Right ventricle myocardium superior (tissue), 1 donor: ENCODE measurements at places on chromosomes 2 and 18. TPM values are rescaled to one million over a fixed set of nuclear protein-coding genes. Genes with fewer than 3 reads are reported as not detected.

DNA sequence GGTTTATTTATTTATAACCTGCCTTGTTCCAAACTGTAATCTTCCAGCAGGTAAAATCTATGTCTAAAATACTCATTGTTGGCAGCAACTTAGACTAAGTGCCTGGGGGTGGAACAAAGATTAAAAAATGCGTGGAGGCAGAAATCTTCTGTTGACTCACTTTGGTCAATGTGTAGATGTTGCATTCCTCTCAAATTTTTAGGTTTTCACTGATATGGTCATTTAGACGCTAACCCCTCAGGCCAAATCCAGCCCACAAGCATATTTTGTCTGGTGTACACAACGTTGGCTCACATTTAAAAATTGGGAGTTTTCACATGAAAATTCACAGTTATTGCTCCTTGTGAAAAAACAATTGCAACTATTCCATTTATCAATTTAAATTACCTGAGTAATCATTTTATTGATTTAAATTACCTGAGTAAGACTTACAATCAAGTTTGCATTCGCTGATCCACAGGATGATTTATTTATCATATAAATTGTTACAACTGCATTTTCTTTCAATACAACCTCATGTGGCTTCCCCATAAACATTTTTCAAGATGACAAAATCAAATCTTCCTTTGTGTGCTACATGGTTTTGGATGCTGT is 564.2 kb downstream of the TSN start:
- DNase-seq, result no peak

DNA sequence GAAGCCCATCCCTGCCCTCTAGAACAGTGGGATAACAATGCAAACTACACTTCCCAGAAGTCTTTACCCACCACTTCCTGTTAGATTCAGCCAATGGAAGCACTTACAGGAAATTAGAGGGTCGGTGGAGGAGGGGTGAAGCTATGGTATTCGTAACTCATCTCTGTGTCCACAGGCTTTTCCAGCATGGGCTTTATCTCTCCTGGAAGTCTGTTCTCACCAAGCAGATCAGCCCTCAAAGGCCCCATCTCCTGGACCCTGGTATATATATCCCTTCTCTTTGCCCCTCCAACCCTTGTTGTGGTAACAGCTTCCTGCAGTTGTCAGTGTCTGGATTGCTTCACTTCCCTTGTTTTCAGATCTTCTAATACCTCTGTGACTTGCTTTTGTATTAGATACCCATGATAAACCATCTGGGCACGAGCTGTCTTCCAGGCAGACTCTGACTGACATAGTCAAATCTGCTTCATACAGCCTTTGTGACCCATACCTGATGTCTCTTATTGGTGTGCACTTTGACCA is 475.0 kb upstream of the POU3F3 start:
- DNase-seq, result no peak

GRCh38 chr2:233030-233429 is 30.8 kb downstream of the SH3YL1 start:
- DNase-seq, result no peak

- no peak for DNase-seq
These were observed 49.3 kb upstream of the ANKRD44 start for GRCh38 chr2:197359859-197360258.

GRCh38 chr2:187482796-187483195 is 34.7 kb upstream of the CALCRL start:
- DNase-seq, result no peak

- peak; percentile 59 for DNase-seq
These were observed 25.5 kb upstream of the PXDN start for GRCh38 chr2:1769703-1770422.

- DNase-seq, result peak; percentile 58
These were observed 55.5 kb upstream of the ANKRD62 start for GRCh38 chr18:12038082-12038638.

DNA sequence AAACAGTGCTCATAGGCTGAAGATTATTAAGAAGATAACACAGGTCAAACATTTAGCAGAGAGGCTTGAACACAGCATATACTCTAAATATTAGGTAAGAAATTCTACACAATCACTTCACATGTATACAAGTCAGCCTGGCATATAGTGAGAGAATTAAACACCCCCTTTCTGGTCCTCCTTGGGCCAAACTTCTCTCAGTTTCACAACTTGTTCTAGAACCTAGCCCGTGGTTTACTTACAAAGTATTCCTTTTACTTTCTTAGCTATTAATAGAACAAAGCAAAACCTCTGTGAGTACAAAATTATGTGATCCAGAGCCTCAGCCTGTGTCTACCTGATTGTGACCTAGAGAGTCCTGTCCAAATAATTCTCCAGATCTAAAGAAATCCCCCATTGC is 562.8 kb downstream of the TNS1 start:
- no peak for DNase-seq

DNA sequence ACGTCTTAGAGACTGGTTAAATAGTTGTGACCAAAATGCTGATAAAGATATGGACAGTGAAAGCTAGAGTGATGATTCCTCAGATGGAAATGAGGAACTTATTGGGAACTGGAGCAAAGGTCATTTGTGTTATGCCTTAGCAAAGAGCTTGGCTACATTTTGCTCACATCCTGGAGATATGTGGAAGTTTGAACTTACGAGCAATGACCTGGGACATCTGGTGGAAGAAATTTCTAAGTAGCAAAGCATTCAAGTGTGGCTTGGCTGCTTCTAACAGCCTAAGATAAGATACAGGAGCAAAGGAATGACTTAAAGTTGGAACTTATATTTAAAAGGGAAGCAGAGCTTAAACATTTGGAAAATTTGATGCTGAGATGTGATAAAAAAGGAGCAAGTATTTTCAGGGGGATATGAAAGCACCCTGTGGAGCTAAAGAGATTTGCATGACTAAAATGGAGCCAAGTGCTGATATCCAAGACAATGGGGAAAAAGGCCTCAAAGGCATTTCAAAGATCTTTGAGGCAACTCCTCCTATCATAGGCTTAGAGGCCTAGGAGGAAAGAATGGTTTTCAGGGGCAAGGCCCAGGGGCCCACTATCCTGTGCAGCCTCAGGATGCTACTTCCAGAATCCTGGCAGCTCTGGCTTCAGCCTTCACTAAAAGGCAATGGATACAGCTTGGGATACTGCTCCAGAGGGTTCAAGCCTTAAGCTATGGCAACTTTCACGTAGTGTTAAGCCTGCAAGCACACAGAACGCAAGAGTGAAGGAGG is 124.1 kb upstream of the KLHL14 start:
- no peak for DNase-seq

- no peak for DNase-seq
These were observed 74.1 kb downstream of the ATP8B1 start for GRCh38 chr18:57728941-57729511.

DNA sequence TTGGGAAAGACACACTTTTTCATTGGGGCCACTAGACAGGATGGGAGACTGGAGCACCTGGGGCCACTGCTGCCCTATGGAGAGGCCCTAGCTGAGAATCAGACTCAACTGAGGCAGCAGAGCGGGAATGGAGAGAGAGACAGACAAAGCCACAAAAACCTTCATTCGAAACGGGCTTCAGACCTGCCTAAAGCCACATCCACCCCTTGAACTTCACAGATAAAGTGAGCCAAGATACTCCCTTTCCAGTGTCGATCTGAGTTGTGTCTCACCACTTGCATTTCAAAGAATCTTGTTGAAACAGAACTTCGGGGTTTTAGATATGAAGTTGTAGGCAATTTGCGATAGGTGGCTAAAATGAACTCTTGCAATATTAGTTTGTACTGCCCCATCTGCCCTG is 11.3 kb upstream of the LDLRAD4 start:
- no peak for DNase-seq

DNA sequence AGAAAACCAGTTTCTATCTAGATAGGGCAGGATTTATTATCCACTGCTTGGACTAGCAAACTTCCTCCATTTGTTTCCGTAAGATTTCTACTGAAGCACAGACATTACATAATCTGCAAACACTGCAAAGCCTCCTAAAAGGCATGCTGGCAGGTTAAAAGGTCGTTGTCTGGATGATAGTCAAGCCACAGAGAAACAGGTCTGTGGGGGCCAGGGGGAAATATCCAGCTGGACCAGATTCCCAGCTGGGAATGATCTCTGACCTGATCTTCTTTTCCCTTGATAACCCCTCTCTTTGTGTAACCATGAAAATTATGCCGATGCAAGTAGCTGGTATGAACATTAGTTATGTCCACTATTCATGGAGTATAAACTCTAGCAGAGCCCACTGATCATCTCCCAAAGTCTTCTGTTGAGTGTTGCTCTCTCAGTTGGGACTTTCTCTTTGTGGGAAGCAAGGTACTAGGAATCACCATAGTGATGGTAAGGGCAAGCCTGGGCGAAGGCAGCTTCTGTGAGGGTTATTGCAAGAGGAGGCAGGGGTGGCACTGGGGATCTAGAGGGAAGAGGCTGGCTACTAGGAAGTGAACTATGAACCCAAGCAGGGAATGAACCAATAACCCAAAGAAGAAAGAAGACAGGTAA is 61.3 kb downstream of the GDF7 start:
- DNase-seq, result no peak

The FAP gene
- total RNA-seq, result 0.62 TPM

The ANKRD53 gene
- total RNA-seq, result 0.30 TPM

The GRHL1 gene
- 1.0 TPM for total RNA-seq

The CAMKMT gene
- total RNA-seq, result 5.1 TPM

The EPC2 gene
- 18.5 TPM for total RNA-seq

The OSBPL6 gene
- total RNA-seq, result 3.3 TPM

The EIF2AK3 gene
- total RNA-seq, result 4.7 TPM
